ENCODE measurements at places on chromosomes 12 and 14.

GRCh38 chr12:89072294-89073026 lies 279.8 kb downstream of the DUSP6 start:
- no peak for DNase-seq

DNA sequence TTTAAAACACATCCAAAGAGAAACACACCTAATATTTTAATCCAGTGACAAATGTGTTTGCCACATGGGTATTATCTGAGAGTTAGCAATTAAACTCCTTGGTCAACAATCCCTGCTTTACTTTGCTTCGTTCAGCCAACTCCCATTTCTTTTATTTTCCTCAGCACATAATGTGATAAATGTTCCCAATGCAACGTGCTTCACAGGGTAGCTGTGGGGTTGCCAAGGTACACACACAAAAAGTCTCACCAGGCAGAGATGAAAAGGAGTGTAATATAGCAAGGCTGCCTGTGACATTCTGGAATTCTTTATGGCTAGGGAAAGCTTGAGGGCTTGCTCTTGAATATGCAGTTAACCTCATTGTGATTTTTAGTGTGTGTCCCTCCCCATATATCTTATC lies 208.0 kb upstream of the DIO2 start:
- no peak for DNase-seq

GRCh38 chr14:23785208-23785607 lies 149.0 kb downstream of the DHRS2 start:
- DNase-seq, result no peak

DNA sequence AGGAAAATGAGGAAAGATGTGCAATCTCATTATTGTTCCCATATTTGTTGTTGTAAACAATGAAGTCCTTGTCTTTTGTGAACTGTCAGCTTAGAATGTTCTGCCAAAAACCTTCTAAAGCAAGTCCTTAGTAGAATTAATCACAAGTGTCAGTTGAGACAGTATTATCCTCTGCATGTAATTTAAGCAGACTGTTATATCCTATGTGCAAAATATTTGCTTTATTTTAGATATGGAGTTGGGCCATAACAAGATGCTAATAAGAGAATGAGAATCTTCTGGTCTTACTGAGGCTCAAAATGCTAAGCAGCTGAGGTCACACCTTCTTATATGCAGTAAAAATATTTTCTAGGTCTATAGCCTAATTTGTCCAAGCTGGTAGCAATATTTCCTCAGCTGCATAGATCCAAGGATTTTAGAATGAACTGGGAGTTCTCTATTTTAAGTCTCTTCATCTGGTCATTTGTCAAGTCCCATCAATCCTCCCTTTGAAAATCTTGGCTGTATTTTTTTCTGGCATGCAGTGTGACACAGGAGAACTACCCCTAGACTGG lies 222.3 kb upstream of the NAV3 start:
- DNase-seq, result no peak

DNA sequence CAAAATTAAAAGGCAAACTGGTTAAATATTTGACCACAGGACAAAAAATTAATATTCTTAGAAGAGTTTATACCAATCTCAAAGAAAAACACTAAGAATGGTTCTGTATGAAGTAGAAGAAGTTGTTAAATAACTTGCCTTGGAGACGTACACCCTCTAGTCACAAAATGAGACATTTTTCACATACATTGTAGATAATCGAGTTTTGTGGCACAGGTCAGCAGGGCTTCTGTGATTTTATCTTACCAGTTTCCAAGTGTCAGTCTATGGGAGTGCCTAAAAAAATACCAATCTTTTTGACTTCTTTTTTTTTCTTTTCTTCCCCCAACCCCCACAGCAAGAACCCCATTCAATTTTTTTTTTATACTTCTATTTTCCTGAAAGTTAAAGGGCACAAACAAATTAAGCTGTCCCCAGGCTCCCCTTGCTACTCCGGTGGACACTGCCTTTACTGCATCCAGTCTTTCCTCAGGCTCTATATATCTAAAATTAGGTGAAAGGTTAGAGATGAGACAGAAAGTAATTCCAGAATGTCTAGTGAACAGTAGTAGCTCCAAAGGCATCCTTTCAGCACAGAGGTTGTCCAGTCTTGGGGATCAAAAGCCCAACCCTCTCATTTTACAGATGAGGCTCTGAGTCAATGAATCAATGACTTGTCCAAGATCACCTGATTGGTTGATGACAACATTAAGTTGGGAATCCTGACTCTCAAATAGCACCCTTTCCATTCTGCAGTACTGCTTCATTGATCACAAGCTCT lies 6.2 kb downstream of the LIMA1 start:
- DNase-seq, result no peak

- DNase-seq, result peak; percentile 7
Measured at GRCh38 chr14:88791629-88792472, 902 bp downstream of the EML5 start.

GRCh38 chr12:71780237-71780822 lies 25.7 kb downstream of the RAB21 start:
- DNase-seq, result peak; percentile 27

GRCh38 chr12:122691566-122691965 lies 11.6 kb downstream of the HCAR2 start:
- no peak for DNase-seq

GRCh38 chr12:98409548-98409947 lies 105.8 kb upstream of the TMPO start:
- DNase-seq, result no peak

DNA sequence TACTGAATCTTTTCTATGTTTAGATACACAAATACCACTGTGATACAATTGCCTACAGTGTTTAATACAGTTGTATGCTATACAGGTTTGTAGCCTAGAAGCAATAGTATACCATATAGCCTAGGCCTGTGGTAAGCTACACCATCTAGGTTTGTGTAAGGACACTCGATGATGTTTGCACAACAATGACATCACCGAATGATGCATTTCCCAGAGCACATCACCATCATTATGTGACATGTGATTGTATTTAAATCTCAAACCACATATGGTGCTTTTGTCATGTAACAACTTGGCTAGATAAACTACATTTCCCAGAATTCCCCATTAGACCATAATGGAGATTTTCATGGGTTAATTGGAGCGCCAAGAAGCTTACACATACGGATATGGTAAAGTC lies 128.4 kb upstream of the CPNE8 start:
- DNase-seq, result no peak

- no peak for DNase-seq
Measured at GRCh38 chr14:98323836-98324235, 948.2 kb downstream of the BCL11B start.

- no peak for DNase-seq
Measured at GRCh38 chr14:100778526-100778882, 47.4 kb upstream of the MEG3 start.

DNA sequence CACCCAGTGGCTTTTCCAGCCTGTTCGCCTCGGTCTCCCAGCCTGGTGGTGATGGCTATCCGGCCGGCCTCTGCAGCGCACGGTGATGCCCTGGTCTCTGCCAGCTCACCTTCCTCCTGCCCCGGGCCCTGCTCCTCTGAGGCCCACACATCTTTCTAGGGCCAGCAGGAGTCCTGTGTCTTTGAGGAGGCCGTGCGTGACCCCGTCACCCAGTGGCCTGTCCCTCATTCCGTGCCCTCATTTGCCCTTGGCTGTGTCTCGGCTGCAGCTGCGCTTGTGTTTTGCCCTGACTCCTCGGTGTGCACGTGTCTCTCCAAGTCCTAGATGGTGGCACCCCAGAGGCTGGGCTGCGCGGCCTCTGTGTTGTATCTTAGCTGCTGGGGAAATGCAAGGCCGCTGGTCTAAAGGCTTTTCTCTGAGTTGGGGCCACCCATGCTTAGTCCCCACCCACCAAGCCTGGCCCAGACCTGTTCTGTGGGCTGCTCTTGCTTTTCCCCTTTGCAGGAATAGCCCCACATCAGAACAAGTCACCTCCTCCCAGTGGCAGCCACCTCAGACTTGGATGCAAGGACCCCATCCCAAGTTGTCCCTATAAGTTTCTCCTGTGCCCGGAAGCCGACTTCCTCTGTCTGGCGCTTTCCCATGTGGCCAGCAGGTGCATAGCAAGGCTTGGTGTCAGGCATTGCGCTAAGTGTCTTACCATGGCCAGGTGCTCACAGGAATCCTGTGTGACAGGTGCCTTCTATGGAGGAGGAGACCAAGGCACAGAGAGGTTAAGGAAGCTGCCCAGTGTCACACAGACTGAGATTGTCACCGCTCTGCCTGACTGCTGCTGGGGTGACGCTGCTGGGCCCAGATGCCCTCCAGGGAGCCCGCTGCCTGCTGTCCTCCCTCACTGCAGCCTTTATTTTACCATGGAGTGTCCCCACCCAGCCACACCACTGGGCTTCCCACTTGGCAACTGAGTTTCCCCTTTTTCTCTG lies 64.5 kb downstream of the TSPAN9 start:
- DNase-seq, result no peak

GRCh38 chr14:77053046-77053841 lies 24.7 kb upstream of the IRF2BPL start:
- DNase-seq, result no peak

DNA sequence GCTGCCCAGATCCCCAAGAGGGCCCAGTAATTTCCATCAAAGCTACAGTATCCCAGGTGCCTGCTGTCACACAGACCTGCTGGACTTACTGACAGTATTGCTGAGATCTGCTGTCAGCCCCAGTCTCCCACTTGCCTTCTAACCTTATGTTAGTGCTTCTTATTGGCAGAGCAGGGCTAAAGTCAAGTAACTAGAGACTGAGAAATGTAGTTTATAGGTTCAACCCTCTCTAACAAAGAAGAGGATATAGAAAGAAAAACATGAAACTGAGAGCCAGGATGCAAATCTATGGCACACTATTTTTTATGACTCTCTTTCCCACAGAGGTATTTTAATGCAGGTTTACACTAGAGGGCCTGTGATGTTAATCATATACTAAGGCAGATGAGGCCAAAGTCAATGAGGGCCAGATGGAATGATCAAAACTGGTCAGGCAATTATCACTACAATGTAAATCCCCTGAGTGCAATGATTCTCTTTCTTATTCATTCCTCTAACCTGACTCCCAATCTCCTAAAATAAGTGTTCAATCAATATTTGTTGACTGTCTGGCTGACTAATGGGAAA lies 781.9 kb downstream of the VRK1 start:
- no peak for DNase-seq

- DNase-seq, result peak; percentile 65
Measured at GRCh38 chr12:48815126-48816110, 2.9 kb upstream of the CACNB3 start.

Data from thymus (tissue), 14 donors.